ENCODE measurements at places on chromosomes 3 and 15.

DNA sequence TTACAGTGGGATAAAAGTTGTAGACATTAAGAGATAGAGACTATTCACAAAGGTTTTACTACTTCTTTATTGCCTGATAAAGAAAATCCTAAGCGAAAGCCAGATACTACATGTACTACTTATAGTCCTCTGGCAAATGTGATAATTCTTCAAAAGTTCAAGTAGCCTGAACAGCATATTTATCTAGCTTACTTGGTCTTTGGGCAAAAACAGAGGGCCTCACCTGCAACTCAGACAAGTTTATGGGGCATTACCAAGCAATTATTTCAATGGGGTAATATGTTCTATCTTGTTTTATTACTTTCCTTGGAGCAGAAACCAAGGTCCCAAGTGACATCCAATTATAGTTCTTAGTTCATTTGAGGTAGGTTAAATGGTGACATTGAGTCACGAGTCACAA lies 390.1 kb upstream of the ARHGEF26 start:
- no peak for DNase-seq

GRCh38 chr3:59774000-59774399 lies 724.2 kb upstream of the CFAP20DC start:
- no peak for DNase-seq

GRCh38 chr3:11717768-11718636 lies 74.3 kb upstream of the VGLL4 start:
- DNase-seq = no peak

- DNase-seq = no peak
Measured at GRCh38 chr3:186938716-186939115, 8.4 kb downstream of the ST6GAL1 start.

DNA sequence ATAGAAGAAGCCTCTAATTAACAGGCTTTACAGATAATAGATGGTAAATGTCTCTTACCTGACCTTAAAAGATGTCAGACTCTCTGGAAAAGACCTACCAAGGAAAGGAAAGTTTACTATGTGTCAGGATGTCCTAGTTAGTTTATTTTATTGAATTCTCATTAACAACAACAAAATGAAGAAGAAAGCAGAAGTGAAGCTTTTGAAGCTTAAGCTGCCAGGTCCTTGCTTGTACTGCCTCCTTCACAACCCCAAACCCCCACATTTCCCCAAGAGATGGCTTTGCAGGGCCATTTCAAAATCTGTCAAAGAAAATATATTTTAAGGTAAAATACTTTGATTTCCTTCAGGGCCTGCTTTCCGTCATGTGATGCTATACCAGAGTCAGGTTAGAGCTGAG lies 798.4 kb downstream of the TUSC7 start:
- DNase-seq = no peak

DNA sequence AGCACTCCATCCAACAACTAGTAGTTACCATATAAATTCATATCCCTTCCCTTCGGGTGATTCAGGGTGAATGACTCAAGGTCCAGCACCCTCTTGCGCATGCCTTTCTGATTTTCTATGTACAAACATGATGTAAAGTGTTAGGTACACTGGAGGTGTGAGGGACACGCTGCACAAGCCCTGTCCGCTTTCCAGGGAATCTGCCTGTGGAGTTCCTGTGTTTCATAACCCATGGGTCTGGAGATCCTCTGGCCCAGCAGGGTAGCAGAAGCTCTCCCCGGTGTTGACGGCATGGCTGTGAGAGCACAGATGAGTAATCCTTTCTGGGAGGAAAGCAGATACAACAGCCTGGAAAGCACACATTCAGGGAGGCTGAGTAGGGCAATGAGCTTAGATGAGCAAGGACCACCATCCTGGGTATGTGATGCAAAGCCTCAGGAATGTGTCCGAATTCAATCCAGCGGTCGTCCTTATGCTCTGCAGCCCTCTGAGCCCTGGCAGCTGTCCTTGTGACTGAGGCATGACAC lies 142.9 kb upstream of the TP63 start:
- DNase-seq = no peak

GRCh38 chr3:176395240-176395639 lies 802.0 kb downstream of the TBL1XR1 start:
- DNase-seq = no peak

DNA sequence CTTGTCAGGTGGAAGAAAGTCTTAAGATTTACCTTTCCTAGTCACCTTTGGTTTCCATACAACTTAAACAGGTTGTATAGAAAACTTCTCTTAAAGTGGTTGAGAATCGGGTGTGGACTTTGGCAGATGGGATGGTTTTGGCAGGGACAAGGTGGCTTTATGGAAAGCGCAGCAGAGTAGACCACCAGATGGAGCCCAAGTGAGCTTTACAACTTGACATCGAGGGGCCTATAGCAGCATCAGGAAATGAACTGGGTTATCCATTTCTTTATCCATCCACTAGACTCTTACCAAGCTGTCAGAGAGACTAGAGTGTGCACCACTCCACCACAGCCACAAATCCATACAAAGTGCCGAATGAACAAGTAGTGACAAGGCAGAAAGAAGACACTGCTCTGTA lies 85.3 kb upstream of the MBNL1 start:
- peak; percentile 26 for DNase-seq

DNA sequence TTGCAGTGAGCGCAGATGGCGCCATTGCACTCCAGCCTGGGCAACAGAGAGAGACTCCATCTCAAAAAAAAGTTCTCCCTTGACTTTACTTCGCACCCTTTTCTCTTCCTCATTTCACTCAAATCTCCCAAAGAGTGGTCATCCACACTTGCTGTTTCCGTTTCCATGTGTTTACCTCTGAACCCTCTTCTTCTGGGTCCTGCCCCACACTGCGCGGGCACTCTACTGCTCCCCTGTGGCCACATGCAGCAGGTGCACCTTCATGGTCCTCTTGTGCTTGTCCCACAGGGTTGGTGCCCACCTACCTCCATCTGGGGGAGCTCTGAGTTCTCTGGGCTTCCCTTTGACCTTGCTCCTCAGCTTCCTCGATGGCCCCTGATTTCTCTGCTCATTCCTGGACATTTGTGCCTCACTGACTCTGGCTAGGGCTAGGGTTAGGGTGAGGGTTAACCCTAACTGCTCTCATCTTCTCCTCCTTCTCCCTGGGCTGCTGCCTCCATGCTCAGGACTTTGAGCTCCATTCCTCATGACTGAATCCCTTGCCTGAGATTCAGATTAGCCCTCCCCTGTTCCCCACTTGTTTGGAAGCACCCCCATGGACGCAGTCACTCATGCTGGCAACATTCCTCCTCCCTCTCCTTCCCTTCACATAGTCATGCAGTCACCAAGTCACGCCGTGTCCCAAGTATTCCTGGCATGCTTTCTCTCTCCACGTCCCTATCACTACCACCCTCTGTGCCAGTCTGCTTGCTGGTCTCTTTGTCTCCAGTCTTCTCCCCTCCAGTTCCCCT lies 26.6 kb upstream of the KY start:
- no peak for DNase-seq

- no peak for DNase-seq
Measured at GRCh38 chr15:79003301-79003700, 58.5 kb upstream of the CTSH start.

GRCh38 chr3:175356899-175357324 lies 497.8 kb downstream of the NAALADL2 start:
- DNase-seq = no peak

- DNase-seq = no peak
Measured at GRCh38 chr3:5456199-5456598, 268.7 kb downstream of the EDEM1 start.

DNA sequence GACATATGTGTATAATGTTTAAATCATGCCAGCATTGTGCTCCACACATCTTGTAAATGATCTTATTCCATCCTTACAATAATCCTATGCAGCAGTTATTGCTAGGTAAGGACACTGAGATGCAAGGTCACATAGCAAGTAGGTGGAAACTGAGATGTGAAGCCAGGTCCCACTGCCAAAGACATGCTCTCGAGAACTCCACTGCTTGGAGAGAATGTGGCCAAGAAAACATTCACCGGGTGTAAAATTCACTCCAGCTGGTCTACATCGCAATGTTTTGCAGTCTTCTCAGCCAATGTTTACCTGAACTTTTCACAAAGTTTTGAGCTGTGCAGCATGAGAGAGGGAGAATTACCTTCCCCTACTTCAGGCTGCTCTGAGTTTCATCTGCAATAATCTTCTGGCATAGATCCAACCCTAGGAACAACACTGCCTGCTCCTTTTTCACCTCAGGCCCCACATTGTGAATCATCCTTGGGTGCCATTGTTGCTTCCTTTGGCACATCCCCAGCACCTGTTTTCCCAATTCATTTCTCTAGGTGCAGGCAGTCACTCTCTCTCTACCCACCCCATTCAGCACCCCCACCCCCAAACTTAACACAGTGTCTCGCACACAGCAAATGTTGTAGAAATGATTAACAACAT lies 53.5 kb upstream of the PRTG start:
- DNase-seq = no peak

Data from stimulated activated CD8-positive, alpha-beta memory T cell treated with anti-CD3 and anti-CD28 coated beads, Interleukin-4, amount 100 ng/mL, for 24 hours (primary cell).